ENCODE measurements at places on chromosomes 3 and 15.

DNA sequence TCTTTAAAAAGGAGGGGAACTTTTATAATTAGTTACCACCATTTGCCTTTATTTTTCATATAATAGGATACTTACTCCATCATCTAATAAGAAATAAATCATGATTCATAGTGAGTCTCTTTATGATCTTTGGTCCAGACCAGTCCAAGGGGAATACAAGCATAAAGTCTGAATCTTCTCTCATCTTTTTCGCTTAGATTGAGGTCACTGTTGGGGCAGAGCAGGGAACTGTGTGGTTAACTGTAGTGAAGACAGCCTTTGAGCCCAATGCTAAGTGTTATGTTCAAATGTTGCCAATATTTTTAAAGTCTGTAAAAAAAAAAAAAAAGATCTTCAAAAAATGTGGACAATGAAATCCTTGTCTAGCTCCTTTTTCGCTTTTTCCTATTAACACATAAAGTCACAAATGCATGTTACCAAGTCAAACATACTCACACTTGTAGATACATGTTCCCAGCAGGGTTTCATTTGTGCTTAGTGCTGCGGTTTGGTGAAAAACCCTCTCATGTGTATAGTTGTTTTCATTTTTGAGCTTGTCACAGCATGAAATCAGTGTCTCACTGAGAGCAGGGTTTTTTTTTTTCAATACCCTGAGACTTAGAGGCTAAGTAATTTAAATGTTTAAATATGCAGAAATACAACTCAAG is 72.1 kb downstream of the EPHA3 start:
- no peak for DNase-seq

- no peak for DNase-seq
Observed at GRCh38 chr3:153400641-153401040, 238.6 kb downstream of the RAP2B start.

DNA sequence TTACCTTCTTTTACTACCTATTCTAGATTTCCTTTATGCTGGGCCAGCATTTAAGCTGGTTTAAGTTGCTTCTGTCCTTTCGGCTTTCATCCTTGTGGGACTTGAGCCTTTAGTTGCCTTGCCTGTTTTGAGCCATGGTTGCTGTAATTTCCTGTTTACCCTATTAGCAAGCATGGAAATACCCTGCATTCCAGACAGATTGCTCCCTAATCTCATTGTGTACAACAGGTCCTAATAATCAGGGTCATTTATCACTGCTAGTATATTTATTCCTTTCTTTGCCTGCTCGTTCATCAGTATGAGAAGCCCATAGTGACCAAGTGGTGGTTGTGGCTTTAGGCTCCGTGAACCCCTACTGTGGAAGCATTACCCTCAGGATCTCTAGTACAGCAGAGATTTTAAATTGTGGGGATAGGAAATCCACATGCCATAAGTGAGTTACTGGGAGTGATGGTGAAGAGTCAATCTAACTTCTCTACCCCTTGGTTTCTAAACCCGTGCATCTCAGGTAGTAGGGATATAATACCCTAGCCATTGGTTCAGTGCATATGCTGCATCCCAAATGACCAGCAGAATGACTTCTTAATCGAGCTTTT is 31.9 kb downstream of the NCK1 start:
- no peak for DNase-seq

DNA sequence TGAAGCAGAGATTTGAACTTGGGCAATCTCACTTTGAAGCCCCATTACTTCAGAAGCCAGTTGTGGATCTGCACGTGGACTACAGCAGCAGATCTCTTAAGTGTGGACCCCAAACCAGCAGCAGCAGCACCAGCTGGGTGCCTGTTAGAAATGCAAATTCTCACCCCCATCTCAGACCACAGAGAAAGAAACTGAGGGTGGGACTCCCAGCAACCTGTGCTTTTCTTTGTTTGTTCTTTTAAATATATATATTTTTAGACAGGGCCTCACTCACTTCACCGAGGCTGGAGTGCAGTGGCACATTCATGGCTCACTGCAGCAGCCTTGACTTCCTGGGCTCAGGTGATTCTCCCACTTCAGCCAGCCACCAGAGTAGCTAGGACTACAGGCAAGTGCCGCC is 53.2 kb downstream of the SLTM start:
- no peak for DNase-seq

DNA sequence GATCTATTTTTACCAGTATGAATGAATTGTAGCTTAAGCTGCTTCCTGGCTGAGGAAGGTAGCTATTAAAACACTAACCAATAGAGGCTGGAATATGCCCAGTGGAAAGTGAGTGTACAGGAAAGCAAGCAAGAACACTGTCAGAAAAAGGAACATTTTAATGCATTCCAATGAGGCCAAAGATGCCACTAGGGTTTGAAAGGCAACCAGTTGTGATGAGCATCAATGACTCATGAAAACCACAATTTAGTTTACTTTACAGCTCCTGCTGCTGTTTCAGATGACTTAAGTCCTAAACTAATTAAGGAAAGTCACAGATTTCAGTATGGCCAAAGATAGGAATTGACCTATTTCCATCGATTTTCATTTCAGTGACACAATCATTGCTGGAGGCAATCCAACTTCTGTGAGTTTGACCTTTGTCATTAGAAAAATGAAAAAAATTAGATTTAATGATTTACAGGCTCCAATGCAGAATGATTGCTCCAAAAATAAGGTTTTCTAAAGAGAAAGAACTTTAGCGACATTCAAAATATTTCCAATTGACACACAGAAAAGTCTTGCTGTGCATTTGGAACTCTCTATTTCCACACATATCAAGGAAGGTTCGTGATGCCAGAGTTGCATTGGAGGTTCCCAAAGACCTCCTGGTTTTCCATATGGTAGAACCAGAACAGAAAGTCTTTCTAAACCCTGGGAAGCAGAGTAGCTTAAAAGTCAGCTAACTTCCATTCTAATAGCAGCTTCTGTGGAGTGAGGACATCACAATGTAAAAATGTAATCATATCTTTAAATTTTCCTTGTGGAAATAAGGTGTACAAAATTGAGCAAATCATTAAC is 103.0 kb downstream of the SUCNR1 start:
- no peak for DNase-seq

All from neural crest cell (in vitro differentiated cells).